ENCODE measurements at places on chromosomes 11 and 22. TPM values are rescaled to one million over a fixed set of nuclear protein-coding genes. Genes with fewer than 3 reads are reported as not detected.

DNA sequence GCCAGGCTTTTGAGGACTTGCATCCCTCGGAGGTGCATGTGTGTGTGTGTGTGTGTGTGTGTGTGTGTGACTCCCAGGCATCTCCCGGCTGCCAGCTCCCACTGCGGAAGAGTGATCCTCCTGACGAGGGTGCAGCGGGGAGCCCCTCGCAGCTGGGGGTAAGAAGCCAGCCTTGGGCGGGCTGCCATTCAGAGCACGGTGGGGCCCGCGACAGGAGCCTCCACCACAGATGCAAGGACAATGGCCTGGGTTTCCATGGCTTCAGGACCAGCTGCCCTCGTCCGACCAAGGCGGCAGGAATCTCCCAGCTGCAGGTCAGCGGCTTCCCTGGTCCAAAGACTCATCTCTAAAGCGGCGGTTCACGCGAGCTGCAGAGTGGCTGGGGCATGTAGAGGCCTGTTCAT is 908.5 kb downstream of the BRD1 start:
- no peak for DNase-seq

DNA sequence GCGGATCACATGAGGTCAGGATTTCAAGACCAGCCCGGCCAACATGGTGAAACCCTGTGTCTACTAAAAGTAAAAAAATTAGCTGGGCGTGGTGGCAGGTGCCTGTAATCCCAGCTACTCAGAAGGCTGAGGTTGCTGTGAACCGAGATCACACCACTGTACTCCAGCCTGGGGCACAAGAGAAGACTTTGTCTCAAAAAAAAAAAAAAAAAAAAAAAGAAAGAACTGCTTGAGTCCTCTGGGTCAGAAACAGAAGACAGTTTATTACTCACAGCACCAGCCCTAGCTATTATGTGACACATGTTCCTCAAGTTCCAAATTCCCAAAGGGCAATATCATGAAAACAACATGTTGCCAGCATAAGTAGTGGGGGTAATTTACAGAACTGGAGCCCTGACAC is 1014.1 kb upstream of the RAG2 start:
- no peak for DNase-seq

DNA sequence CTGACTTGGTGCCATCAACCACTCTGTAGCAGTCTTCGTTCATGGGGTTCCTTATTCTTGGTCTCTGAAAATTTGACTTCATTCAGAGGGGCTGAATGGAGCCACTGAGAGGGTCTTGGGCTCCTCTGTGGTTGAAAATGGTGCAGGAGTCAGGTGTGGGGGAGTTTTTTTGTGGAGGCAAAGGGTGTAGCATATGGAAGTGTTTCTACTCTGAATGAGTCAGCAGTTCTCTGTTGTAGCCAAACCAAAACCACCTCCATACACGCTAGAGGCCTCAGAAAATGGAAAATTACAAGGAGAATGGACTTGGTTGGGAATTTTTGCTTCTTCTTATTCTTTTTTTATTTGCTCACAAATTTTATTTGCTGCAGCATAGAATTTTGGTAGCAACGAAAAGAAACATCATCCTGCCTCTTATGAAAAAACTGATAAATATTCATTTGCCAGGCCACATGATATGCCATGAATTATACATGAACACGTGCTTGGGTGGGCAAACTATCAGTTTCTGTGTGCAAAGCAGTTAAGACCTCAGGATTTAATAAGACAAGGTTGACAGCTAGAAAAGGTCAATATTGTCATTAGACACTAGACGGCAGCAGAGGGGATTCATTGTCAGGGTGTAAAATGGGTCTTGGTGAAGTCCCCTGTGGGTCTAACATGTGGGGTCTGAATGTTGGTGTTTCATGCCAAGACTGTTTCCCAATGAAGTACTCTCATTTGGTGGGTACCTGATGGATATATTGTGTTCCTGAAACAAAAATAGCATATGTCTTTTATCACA is 111.7 kb downstream of the MYO18B start:
- DNase-seq, result no peak

GRCh38 chr11:115910379-115910778 is 406.2 kb upstream of the CADM1 start:
- DNase-seq, result no peak

DNA sequence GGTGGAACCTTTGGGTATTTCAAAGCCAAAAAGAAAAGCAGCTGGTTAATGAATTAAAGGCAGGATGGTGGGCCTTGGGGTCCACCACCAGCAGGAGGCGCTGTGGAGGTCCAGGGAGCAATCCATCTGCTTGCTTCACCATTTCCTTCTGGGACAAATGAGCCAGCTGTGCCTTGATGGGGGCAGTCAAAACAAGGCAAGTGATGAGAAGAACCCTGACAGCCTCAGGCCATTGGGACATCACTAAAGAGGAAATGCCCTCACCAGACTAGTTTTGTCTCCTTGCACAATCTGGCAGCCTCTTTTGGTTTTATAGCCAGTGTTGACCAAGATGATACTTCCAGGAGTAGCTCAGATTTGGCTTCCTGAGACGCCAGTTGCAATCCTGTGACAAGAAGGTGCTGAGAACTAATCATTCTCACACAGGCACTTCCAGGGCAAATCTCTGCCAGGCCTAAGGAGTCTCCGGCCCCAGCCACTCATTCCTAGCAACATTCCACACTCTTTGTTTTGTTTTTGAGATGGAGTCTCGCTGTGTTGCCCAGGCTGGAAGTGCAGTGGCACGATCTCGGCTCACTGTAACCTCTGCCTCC is 38.2 kb upstream of the WEE1 start:
- DNase-seq, result peak; percentile 88

- no peak for DNase-seq
These were observed 58.0 kb upstream of the UBASH3B start for GRCh38 chr11:122597511-122597910.

The CEP57 gene
- total RNA-seq, result 31.7 TPM

The DCHS1 gene
- total RNA-seq, result 7.6 TPM
